NCI-H1436 (cell line): ENCODE measurements at places on chromosomes 4 and X.

- no peak for DNase-seq
Measured at GRCh38 chr4:96744676-96745075, 904.8 kb downstream of the PDHA2 start.

GRCh38 chr4:121690001-121690400 is 6.8 kb downstream of the ANXA5 start:
- DNase-seq: no peak

DNA sequence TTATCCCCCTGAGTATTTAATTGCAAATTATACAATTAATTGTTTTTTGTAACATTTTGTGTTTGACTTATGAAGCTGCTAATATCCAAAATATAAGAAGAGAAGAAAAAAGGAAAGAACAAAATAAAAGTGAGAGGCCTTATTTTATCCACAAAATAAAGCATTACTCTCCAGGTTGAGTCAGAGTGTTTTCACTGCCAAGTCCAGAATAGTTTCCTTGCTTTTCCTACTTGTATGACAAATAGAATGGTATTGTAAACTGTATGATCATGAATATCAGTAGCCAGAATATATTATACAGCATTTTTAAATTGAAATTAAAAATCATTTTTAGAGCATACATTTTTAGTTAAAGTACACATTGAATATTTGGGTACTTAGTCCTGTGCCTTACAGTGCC is 237.8 kb downstream of the NDST4 start:
- DNase-seq: no peak

DNA sequence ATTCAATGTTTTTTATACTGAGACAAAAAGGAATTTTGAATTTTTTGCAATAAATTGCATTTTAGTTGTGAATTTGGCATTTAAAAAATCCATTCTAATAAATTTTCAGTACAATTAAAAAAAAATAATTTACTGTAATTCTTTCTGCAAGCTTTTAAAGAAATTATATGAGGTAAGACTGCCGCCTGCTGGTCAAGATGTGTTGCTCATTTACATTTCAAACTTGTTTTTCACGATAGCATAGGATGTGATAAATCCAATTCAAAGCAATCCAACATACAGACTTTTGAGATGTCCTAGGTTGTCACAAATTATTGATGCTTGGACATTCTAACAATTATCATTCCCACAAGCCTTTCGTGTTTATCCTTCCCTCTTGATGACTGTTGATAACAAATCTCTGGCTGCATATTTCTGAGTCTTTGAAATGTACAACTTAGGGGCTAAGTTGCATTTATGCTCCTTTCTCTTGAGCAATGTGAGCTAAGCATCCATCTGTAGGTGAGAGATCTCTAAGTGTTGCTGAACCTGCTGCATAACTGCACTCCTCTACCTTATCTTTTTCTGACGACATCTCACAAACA is 21.7 kb upstream of the MFAP3L start:
- DNase-seq: peak; percentile 41

DNA sequence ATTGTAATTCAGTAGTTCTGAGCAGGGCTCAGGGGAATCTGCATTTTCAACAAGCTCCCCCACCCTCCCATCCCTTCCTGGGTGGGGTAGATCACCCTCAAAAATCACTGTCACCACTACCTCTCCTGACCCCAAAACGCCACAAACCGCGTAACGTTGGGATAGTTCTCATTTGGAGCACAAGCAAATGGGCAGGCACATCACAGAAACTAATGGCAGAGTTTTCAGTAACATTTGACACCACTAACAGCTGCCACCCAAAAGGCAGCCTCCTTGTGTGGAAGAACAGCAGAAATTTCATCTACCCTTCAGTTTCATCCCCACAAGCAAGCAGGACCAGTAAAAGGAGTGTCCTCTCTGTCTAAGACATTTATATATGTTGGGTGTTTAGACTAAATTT is 132.7 kb downstream of the PALLD start:
- no peak for DNase-seq

GRCh38 chrX:120741452-120741851 is 111.6 kb upstream of the C1GALT1C1 start:
- DNase-seq: no peak

GRCh38 chr4:45043911-45044310 is 317.6 kb upstream of the GNPDA2 start:
- DNase-seq: no peak

DNA sequence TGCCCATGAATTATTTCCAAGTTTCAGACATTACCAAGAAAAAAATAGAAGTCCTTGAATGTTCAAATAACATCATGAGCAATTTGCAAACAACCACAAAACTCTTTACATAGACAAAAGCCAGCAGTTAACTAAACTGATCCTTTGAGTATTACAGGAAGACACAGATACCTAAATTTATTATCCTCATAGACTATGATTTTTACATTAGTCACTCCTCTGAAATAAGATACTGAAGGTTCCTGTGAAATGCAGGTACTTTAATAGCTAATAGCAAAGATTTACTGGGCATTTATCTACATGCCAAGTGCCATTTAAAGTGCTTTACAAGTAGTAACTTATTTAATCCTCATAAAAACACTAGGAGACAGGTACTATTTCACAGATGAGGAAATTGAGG is 37.7 kb downstream of the GPR82 start:
- no peak for DNase-seq

- no peak for DNase-seq
Measured at GRCh38 chrX:43615660-43616059, 40.4 kb upstream of the MAOA start.

GRCh38 chr4:144782345-144782744 is 136.4 kb downstream of the HHIP start:
- DNase-seq: no peak

GRCh38 chr4:38034986-38035882 is 75.0 kb downstream of the PTTG2 start:
- peak; percentile 70 for DNase-seq

DNA sequence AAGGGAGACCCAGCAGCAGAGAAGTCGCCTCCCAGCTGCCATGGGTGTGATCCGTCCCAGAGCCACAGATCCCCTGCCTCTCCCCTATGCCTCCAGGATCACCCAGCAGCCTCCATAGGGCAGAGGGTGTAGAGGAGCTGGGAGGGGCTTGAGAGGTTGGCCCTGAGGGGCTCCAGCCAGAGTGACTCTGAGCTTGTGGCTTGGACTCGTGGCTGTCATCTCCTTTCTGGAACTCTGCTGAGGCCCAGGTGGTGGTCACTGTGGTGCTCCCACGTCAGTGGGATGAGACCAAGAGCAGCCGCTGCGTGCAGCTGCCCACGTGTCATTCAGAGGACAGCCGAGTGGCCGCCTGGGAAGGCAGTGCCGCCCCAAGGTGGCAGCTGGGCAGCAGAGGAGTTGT is 4.2 kb downstream of the TACC3 start:
- DNase-seq: no peak

GRCh38 chrX:101676571-101676970 is 16.9 kb upstream of the ARMCX2 start:
- DNase-seq: no peak
